ENCODE measurements at places on chromosomes 5 and 9.

DNA sequence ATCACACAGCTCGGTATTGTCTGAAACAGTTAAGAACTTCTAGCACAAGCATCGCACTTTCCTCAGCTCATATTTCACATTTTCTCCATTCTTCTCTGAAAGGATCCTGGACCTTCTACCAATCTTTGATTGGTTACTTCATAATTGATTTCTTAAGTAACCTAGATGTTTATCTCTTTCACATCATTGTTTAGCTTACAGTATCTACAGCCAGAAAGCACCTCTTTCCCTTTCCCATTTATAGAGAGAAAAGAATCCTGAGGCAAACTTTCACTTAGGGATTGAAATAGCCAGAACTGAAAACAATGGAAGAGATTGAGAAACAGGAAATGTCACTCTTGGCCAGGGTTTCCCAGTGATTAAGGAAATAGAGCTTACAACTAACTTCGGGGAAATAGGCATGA lies 2.5 kb downstream of the IL33 start:
- DNase-seq = no peak

DNA sequence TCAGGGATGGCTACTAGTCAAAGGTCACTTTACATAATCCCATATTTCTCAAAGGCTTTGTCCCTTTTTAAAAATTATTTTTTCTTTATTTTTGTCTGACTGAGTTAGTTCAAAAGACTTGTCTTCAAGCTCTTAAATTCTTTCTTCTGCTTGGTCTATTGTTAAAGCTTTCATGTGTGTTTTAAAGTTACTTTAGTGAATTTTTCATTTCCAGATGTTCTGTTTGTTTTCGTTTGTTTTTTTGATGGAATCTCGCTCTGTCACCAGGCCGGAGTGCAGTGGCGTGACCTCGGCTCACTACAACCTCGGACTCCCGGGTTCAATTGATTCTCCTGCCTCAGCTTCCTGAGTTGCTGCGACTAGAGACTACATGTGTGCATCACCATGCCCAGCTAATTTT lies 55.0 kb upstream of the SNCAIP start:
- DNase-seq = no peak

GRCh38 chr9:126794441-126794840 lies 10.4 kb upstream of the ZBTB43 start:
- DNase-seq = no peak

DNA sequence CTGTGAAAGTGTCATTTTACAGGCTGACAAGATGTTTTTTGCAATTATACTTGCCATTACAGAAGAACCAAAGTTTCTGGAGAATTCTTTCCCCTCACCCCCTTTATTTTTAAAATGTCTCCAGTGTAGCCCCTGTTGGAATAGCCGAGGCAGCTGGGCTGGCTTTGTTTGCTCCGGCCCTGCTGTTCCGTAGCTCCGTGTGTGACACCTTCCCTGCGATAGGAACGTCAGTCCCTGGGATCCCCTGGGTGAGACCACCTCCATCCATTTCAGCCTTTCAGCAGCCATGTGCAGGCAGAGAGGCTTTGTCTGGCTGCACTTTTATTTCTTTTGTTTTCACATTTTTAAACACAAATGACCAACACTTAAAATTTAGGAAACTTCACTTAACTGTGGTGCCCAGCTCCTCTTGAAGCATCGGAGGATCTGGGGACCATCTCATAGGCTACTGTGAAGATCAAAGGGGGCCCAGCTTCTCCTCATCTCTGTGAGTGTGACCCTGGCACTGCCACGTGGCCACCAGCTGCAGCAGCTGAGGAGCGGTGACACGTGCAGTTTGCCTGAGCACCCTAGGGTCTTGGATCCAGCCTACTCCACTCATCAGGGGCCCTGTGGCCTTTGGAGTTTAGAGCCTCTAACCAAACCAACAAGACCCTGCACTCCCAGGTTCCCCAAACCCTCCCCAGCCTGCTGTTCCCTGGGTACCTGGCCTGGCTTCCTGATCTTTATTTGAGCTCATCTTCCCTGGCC lies 125.7 kb upstream of the RAPGEF1 start:
- no peak for DNase-seq

GRCh38 chr5:7754997-7755596 lies 95.8 kb downstream of the CFAP90 start:
- no peak for DNase-seq
